ENCODE measurements at places on chromosomes 2 and 18. TPM values are rescaled to one million over a fixed set of nuclear protein-coding genes. Genes with fewer than 3 reads are reported as not detected.

The ALK gene
- 0.37 TPM for total RNA-seq

The MCFD2 gene
- 365 TPM for total RNA-seq

The ARHGEF33 gene
- total RNA-seq = 0.02 TPM

The MEP1B gene
- not detected for total RNA-seq

The NEU2 gene
- not detected for total RNA-seq

GRCh38 chr2:199488772-199489400, 31.1 kb upstream of the SATB2 start:
- DNase-seq = peak; percentile 43

DNA sequence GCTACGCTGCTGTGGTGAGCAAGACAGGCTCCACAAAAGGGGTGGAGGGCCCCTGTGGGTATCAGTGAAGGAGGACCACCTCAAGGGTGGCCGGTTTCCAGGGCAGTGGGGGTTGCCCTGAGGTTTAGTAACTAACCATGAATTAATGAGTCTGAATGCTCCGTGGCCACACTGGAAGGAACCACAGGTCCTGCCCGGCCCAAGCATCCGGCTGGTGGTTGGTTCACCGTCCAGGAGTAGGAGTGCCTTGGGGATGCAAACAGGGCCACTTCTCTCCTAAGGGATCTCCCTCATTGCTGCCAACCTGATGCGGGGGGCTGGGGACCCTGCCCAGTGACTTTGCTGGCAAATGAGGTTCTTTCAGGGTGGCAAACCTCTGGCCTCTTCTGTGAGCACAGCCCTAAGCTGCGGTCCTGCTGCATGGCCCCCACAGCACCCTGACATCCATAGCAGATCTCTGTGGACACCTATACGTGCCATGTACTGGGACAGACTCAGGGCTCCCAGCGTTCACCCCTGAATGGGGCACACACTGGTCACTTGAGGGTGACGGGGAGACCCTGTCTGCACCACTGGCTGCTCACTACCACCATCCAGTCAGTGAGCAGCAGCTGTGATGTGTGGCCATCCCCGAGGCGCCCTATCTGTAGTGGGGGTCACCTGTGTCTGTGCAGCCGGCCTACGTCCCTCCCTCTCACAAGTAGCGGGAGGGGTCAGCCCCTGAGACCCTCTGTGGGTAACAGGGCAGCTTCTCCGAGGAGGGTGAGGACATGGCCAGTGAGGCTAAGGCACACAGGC, 41.6 kb downstream of the HS6ST1 start:
- DNase-seq = no peak

Measured in M059J (cell line).